ENCODE measurements at places on chromosomes 12 and 14.
A peak's percentile ranks its signal among the peaks of the same experiment; 100 is the strongest.

DNA sequence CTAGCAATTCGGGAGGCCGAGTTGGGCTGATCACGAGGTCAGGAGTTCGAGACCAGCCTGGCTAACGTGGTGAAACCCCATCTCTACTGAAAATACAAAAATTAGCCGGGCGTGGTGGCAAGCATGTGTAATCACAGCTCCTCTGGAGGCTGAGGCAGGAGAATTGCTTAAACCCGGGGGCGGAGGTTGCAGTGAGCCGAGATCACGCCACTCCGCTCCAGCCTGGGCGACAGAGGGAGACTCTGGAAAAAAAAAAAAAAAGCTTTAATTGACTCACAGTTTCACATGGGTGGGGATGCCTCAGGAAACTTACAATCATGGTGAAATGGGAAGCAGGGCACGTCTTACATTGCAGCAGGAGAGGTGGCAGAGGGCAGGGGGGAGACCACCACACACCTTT, 30.6 kb upstream of the SLC2A3 start:
- DNase-seq: peak; percentile 61

GRCh38 chr12:91722072-91722471, 423.6 kb downstream of the BTG1 start:
- DNase-seq: peak; percentile 50

GRCh38 chr12:66808606-66809005, 129.7 kb upstream of the GRIP1 start:
- no peak for DNase-seq

DNA sequence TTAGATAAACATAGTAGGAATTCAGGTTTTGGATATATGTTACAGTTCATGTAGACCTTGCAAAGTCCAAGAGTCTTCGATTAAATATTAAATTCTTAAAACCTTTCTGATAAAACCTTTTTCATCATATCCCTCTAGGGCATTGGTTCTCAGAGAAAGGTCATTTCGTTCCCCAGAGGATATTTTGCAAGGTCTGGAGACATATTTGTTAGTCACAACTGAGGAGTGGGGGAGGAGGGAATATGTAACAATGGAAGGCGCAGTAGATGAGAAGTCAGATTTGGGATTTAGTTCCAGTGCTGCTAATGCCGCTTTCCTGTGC, 5.3 kb downstream of the TMEM253 start:
- no peak for DNase-seq

GRCh38 chr14:68939893-68940613, 39.0 kb downstream of the ACTN1 start:
- no peak for DNase-seq

DNA sequence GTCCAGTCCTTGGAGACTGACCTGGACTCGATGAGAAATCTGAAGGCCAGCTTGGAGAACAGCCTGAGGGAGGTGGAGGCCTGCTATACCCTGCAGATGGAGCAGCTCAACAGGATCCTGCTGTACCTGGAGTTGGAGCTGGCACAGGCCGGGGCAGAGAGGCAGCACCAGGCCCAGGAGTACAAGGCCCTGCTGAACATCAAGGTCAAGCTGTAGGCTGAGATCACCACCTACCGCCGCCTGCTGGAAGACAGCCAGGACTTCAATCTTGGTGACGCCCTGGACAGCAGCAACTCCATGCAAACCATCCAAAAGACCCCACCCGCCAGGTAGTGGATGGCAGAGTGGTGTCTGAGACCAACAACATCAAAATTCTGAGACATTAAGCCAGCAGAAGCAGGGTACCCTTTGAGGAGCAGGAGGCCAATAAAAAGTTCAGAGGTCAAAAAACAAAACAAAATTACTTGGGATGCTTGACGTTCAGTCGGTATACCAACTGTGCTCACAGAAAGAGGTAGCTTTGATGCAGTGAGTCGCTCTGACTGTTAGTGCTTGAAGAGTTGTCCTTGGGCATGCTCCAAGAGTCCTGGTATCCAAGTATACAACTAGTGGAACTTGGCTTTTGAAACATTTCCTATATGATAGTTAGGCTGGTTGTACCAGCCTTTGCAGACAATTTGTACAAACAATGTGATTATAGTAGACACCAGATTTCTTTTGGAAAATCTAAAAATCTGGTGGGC, 4.8 kb downstream of the MED6 start:
- no peak for DNase-seq

- no peak for DNase-seq
Observed at GRCh38 chr14:75675265-75675960, 14.4 kb downstream of the TTLL5 start.

GRCh38 chr12:101209319-101210302, at the start of gene SLC5A8:
Gene SLC5A8 (minus strand): TSS chr12:101210238. CDS start chr12:101209848, 390 bp downstream.
- DNase-seq: no peak

DNA sequence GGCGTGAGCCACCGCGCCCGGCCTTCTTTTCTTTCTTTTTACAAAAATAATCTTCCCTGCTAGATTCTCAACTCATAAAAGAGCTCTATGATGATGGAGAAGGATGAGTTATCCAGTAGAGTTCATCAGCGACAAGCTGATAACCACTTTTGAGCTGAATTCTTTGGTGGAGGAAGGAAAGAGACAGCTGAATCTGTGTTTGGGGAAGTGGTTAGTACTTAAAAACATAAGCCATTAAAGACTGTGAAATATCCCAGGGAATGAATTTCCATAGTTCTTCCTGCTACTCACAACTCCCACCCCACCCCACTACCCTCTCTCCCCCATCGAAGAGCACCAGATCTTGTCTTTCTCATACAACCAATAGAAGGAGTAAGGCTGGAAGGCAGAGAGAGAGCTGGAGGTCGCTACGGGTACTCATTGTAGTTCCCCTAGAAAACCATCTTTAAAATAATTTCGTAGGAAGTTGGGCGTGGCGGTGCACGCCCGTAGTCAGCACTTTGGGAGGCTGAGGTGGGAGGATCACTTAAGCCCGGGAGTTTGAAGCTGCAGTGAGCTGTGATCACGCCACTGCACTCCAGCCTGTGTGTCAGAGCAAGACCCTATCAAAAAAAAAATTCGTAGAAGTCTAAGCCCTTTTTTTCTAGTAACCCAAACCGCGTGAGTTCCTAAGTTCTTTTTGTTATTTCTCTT, 647 bp upstream of the ESPL1 start:
- peak; percentile 69 for DNase-seq

GRCh38 chr14:95045106-95045701, 112.1 kb downstream of the DICER1 start:
- no peak for DNase-seq

DNA sequence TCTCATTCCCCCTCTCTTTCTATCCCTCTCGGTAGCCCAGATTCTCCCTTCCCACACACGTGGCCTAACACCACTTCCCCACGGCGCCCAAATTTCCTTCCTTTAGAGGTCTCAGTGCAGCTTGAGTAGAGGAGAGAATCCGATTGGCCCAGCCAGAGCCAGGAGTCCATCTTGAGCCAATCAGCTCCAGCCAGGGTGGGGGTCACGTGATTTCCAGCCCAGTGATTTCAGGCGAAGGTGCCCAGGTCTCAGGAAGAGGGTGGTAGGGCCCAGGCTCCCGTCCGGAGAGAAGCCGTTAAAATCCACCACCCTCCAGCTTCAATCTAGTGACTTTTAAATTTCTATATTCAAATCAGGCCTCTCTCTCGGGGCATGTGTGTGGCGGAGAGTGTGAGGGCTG, 45.2 kb upstream of the MYL2 start:
- no peak for DNase-seq

DNA sequence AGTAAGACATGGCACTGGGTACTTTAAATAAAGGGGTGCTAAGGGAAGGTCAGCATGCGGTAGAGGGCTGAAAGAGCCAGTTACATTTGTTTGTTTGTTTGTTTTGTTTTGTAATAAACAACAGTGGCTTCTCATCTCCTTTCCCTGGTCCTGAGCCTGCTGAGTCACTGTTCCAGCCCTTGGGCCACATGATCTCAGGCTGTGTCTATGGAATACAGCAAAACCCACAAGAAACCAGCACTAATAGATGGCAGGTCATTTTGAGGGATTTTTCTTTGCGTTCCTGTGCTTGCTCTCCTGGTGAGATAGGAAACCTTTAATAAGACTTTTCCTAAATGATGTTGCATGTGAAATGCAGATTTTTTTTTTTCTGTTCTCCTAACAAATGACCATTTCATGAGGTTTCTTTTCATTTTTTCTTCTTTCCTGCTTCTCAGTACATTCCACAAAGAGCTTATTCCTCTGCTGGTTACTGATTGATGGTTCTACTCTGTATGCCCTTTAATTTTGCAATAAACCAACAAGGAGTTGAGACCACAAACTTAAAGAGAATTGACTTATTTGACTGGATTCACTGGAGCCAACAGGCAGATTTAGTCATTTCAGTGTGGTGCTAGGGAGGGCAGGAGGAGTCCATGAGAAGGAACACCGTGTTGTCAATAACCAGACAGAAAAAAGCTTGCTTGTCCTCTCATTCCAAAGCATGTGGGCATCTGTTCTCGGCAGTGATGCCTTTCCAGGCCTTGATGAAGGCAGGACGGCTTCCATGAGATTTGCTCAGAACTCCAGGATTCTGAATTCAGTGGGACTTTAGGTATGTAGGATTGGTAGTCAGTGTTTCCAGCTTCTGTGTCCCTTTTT, 459.2 kb downstream of the RAD51B start:
- no peak for DNase-seq

GRCh38 chr12:19482551-19483109, 43.3 kb downstream of the AEBP2 start:
- peak; percentile 85 for DNase-seq

DNA sequence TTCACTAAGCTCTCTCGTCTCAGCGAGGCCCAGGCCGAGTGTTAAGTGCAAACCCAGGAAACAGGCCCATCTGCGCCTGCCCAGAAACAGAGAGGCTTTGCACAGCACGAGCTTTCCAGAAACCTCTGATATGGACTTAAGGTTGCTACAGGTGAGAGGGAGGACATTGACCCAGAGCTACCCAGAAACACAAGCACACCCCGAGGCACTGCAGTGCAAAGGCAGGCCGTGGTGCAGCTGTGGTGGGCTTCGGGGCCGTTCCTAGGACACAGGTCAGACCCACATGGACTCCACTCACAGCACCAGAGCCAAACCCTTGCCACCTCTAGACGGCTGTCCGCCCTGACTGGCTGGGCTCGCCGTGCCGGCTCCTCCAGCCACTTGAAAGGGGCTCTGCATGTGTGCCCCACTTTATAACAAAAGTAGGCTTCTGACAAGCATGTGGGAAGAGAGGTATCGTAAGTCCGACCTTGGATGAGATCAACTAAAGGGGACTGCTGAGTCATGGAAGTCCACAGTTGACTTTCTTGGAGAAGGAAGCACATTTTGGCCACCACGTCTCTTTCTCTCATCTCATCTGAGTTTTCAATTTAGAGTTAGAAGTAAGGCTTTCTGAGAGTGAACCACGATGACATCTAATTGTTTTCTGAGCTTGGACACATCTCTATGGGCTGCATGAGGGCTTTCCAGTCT, 38.2 kb downstream of the CACNA2D4 start:
- no peak for DNase-seq

DNA sequence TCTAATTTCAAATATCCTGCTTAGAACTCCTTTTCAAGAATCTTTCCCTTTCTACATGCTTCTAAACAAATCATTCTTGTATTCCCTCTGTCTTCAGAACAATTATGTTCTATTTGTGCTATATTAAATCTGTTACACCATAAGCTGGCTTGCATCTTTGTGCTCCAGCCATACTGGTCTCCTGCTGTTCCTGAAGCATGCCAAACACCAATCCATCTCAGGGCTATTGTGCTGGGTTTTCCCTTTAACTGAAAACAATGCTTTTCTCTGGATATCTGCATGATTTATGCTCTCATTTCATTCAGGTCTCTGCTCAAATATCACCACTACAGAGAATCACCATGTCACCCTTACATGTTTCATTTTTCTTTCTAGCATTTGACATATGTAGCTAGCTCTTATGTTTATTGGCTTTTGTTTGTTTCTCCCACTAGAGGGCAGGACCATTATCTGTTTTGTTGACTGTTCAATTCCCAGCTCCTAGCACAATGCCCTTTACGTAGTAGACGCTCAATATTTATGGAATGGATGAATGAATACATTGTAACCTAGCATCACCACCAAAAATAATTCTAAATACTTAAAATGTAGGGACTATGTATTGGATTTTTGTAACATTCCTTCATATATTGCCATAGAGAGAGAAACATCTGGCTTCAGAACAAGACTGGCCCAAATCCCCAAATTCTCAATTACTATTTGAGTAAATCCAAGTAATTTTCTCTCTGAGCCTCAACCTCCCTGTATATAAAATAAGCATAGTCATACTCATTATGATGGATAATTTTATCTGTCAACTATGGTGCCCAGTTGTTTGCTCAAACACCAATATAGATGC, 302.0 kb upstream of the SYT1 start:
- DNase-seq: no peak

- DNase-seq: peak; percentile 82
Observed at GRCh38 chr12:6936636-6937480, 6.8 kb upstream of the RNU7-1 start.

DNA sequence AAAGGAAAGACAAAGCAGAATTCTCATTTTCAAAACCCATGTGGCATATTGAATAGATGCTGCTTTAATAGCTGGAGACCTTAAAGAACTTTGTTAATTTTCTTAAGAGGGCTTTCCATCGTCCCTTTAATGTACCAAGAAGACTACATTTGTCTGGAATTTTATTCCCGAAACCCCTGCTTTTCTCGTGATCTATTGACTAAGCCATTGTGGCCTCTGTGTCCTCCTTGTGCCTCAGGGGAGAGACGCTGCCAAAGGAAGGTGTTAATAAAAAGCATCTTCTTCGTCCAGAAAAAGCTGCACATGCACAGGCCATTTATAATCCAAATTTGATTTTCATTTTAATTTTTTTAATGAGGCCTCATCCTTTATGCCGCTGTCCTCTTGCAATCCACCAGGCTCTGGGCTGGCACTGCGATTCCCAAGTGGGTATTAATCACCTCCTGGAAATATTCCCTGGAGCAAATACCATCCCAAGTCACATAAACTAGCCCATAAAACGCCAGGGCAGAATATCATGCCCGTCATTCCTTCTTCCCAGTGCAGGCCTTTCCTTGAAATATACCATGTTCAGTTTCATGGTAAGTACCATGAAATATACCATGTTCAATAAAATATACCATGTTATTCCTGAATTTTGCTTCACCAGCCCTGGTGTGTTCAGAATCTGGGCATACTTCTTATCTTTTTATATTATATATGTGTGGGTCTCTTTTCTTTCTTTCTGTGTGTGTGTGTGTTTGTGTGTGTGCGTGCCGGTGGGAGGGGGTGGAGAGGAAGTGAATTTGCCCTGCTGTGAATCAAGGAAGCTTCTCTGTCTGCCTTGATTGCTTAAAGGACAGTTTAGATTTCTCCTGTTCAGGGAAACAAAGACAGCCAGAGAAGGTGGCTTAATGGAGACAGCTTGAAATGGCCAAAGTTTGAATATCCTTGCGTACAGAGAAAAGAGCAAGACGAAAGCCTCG, 147.6 kb downstream of the PHETA1 start:
- no peak for DNase-seq

DNA sequence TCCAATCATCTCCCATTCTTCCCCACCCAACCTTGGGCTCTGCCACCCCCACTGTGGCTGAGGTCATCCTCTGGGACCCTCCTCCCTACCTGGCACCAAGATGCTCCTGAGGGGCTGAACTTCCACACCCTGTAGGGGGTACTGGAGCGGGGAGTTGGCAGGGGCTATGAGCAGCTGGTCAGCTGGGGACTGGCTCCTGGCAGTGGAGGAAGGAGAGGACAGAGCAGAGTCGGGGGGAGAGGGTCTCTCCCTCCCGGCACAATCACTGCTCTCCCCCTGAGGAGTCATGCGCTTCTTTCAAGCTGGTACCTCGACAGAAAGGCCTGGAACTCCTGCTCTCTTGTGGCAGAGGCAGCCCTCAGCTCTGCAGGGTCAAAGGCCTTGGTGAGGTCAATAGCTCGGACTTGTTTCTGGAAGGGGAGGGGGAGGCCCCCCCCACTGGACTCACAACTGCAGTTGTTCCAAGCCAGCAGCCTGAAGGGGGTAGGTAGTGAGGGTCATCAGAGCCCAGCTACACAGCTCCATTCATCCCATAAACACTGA, 2.0 kb downstream of the B4GALNT1 start:
- no peak for DNase-seq

- no peak for DNase-seq
Observed at GRCh38 chr14:55720796-55721195, 140.8 kb downstream of the KTN1 start.

Measured in activated CD4-positive, alpha-beta memory T cell treated with anti-CD3 and anti-CD28 coated beads for 36 hours (primary cell).